ENCODE measurements at places on chromosomes 3 and 15. TPM values are rescaled to one million over a fixed set of nuclear protein-coding genes. Genes with fewer than 3 reads are reported as not detected.

Gene ELL3
- 42.3 TPM for polyA plus RNA-seq

Gene NOX5
- not detected for polyA plus RNA-seq

Gene SCN11A
- not detected for polyA plus RNA-seq

Gene GHRL
- 2.5 TPM for polyA plus RNA-seq

Gene RETNLB
- polyA plus RNA-seq, result not detected

DNA sequence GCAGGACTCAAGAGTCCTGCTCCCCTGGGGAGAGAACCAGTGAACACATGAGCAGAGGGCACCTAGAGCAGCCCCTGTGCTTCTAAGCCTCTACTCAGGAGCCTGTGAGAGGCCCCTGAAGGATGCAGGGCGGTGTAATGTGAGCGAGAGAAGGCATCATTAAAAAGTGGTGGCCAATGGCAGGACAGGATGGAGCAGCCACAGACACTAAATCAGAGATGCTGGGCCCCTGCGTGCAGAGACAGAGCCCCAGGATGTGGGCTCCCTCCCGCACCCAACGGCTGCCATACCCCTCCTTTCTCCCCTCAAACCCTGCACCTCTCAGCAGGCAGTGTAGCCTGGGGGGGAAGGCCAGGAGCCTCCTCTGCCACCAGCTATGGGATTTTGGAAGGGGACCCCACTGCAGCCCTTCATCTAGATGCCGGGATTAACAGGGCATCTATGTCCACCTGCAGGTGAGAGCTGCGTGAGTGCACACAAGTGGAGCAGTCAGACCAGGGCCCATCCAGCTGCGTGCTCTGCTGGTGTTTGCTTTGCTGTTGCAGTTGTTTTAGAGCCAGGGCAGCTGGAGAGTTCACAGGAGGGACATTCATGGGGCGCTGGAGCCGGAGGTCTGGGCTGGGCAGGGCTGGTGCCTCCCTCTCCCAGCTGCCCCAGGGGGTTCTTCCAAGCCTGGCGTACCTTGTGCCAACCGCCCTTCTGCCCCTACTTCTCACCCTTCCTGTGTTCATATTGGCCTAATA lies 5.1 kb upstream of the IQSEC1 start:
- H3K4me1 ChIP-seq, result peaks cover 69% of the 10 kb centered on the region
- H3K4me3 ChIP-seq, result peak overlapping the region; percentile 18
- H3K27me3 ChIP-seq, result no peaks in the 10 kb centered on the region
- DNase-seq, result no peak

GRCh38 chr3:41024031-41024836 lies 175.1 kb upstream of the CTNNB1 start:
- H3K4me1 ChIP-seq, result no peaks in the 10 kb centered on the region
- H3K4me3 ChIP-seq, result no peak overlapping the region
- no peak for DNase-seq
- H3K27me3 ChIP-seq, result peaks cover 3% of the 10 kb centered on the region
- no peak overlapping the region for H3K27ac ChIP-seq

DNA sequence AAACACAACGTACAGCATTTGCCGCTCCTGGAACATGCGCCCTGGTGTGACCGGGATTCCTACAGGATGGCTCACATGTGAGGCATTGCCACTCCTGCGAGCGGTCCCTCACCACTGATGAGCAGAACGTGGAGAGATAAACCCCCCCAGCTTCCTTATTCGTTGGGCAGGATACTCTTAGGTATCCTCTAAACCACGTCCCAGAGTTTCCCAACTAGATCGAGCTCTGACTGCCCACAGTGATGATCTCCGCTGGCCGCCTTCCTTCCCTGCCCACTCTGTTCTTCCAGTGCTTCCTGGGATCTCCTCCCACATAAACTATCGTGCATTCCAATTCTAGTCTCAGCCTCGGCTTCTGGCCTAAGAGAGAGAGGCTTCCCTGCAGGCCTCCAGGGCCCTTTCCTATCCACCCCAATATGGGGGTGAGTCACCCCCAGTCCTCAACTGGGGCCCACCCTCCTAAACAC lies 91.8 kb downstream of the TOP2B start:
- no peaks in the 10 kb centered on the region for H3K36me3 ChIP-seq
- peaks cover 7% of the 10 kb centered on the region for H3K27me3 ChIP-seq
- DNase-seq, result no peak
- H3K4me3 ChIP-seq, result no peak overlapping the region
- H3K4me1 ChIP-seq, result no peaks in the 10 kb centered on the region
- no peak overlapping the region for H3K27ac ChIP-seq

DNA sequence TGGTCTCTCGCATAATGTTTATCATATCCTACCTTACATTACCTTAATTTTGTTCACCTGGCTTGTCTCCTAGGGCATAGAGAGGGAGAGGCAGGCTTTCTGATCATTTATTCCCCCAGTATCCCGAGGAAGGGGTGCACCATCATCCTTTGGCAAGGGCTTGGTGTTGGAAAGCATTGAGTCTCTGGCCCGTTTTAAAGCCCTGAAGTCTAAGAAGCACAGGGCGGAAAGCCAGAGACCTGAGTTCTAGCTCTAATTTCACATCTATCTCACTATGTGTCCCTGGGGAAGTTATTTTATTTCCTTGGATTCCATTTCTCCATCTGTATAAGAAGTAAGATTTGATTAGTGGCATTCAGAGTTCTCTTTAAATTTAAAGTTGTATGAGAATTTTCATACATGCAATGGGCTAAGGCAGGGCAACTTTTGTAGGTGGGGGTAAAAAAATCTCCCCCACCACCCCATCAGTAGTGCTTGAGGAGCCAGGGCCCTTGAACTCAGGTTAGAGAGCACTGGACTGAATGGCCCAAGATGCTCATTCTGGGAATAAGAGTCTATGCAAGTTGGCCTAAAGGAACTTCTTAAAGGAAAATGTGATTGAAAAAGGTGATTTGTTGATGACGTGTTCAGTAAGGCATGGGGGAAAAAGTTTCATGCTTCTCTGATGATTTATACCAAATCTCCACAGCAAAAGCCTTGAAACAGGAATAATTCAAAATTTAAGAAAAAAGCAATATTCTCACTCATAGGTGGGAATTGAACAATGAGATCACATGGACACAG lies 10.1 kb downstream of the TMC3 start:
- no peaks in the 10 kb centered on the region for H3K27me3 ChIP-seq
- H3K4me1 ChIP-seq, result no peaks in the 10 kb centered on the region
- no peak overlapping the region for H3K4me3 ChIP-seq

- no peaks in the 10 kb centered on the region for H3K36me3 ChIP-seq
- H3K4me3 ChIP-seq, result no peak overlapping the region
- no peak for DNase-seq
- H3K27me3 ChIP-seq, result peaks cover 48% of the 10 kb centered on the region
These were observed 3.9 kb downstream of the VWA5B2 start for GRCh38 chr3:184233127-184233843.

DNA sequence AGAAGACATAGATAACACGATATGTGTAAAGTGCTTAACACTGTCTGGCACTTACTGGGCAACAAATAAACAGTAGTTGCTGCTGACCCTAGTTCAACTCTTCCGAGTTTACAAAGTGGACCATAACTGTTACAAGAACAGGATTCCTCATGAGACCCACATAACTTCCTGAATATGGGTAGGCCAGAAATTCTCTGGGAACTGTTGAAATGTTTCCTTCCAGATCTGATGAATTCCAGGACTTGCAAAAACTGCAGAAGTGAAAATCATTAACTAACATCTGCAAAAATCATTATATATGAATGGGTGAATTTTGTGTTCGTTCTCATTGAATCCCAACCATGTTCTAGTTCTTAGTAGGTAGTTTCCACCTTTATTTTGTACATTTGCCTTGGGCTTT lies 181.7 kb upstream of the MME start:
- no peaks in the 10 kb centered on the region for H3K36me3 ChIP-seq
- H3K27me3 ChIP-seq, result no peaks in the 10 kb centered on the region
- no peak overlapping the region for H3K27ac ChIP-seq
- H3K4me3 ChIP-seq, result no peak overlapping the region
- DNase-seq, result no peak

DNA sequence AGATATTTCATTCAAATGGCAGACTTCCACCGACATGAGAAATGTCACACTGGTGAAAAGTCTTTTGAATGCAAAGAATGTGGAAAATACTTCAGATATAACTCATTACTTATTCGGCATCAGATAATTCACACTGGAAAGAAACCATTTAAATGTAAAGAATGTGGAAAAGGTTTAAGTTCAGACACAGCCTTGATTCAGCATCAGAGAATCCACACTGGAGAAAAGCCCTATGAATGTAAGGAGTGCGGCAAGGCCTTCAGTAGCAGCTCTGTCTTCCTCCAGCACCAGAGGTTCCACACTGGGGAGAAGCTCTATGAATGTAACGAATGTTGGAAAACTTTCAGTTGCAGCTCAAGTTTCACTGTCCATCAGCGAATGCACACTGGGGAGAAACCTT lies 8.6 kb upstream of the ZNF621 start:
- no peak overlapping the region for H3K27ac ChIP-seq
- no peak for DNase-seq
- no peak overlapping the region for H3K4me3 ChIP-seq

GRCh38 chr3:137692803-137693431 lies 71.2 kb upstream of the SOX14 start:
- H3K27ac ChIP-seq, result no peak overlapping the region
- H3K27me3 ChIP-seq, result no peaks in the 10 kb centered on the region
- H3K4me1 ChIP-seq, result no peaks in the 10 kb centered on the region
- H3K36me3 ChIP-seq, result no peaks in the 10 kb centered on the region

GRCh38 chr3:82224661-82225060 lies 463.2 kb upstream of the GBE1 start:
- no peak for DNase-seq
- H3K4me1 ChIP-seq, result peaks cover 14% of the 10 kb centered on the region
- H3K27ac ChIP-seq, result no peak overlapping the region
- H3K36me3 ChIP-seq, result no peaks in the 10 kb centered on the region
- H3K4me3 ChIP-seq, result no peak overlapping the region

DNA sequence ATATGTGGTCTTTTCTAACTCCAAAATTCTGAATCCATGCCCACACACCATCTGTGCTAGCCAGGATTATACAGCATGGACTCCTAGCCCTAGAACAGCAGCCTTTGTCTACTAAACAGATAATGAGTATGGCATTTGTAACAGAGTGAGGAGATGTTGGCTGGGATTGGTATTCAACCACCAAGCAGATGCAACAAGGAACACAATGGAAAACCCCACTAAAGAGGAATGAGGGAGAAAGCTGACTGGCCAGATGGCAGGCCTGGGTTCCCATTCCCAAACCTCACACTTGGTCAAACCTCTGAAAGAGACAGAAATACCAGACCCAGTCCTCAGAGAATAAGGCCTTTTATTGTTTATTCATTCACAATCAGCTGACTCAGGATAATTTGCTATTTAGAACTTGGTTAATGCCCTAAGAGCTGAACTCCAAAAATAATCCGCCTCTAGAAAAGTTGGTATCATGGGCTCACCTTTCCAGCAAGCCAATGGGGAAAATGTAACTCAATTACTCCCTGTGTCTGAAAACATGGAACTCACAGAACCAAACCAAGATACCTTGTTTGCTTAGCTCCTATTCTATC lies 145.6 kb downstream of the LRRC3B start:
- no peak overlapping the region for H3K4me3 ChIP-seq
- no peaks in the 10 kb centered on the region for H3K4me1 ChIP-seq
- H3K27ac ChIP-seq, result no peak overlapping the region
- no peaks in the 10 kb centered on the region for H3K27me3 ChIP-seq
- DNase-seq, result no peak

GRCh38 chr3:194255252-194256039 lies 95.7 kb downstream of the CPN2 start:
- peaks cover 19% of the 10 kb centered on the region for H3K4me1 ChIP-seq
- H3K27ac ChIP-seq, result peak overlapping the region; percentile 67
- DNase-seq, result peak; percentile 29
- peak overlapping the region; percentile 6 for H3K4me3 ChIP-seq
- H3K27me3 ChIP-seq, result peaks cover 29% of the 10 kb centered on the region

- no peaks in the 10 kb centered on the region for H3K4me1 ChIP-seq
- peaks cover 18% of the 10 kb centered on the region for H3K27me3 ChIP-seq
- no peak overlapping the region for H3K27ac ChIP-seq
- DNase-seq, result no peak
These were observed 53.0 kb upstream of the PCSK6 start for GRCh38 chr15:101542306-101543025.

DNA sequence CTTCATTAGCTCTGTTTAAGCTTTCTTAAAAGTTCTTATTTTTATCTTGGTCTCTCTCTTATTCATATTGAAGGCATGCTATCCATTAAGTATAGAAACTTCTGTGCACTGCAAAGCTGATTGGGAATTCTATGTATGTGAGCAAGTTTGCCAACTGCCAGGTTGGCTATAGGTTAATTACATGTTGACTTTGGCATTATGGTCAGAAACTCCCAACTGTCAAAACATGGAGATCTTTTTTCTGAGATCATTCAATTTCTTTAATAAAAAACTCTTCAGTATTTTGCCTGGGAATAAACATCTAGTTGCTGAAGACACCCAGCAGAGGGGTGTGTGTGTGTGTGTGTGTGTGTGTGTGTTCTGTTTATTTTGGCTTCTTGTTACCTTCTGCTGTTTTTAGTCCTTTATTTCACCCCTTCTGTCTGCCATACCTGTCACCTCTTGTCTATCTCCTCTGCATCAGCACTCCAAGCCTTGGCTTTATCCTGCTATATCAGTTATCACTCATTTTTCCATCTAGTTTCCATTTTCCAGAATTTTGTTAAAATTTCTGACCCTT lies 1.3 kb upstream of the ARL14 start:
- H3K4me3 ChIP-seq, result no peak overlapping the region
- no peaks in the 10 kb centered on the region for H3K4me1 ChIP-seq
- no peak for DNase-seq
- peaks cover 9% of the 10 kb centered on the region for H3K27me3 ChIP-seq

- DNase-seq, result no peak
- peaks cover 10% of the 10 kb centered on the region for H3K4me1 ChIP-seq
- H3K27ac ChIP-seq, result no peak overlapping the region
- no peaks in the 10 kb centered on the region for H3K36me3 ChIP-seq
These were observed 479.4 kb upstream of the CBLB start for GRCh38 chr3:106348139-106348690.

DNA sequence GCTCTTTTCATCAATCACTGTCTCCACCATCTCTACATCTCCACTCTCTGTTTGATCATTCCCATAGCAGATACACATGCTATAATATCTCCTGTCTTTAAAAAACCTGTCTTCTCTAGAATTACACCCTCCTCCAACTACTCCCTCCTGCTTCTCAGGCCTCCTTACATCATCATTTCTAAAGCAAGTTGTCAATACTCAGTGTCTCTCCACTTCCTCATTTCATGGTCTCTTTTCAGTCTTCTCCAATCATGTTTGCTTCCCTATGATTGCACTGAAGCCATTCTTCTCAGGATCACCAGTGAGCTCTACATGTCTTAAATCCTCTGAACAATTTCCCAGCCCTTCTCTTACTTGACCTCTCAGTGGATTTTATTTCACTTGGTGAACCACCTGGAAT lies 87.0 kb upstream of the ZNF280D start:
- no peaks in the 10 kb centered on the region for H3K36me3 ChIP-seq
- DNase-seq, result no peak
- no peaks in the 10 kb centered on the region for H3K4me1 ChIP-seq

- no peak for DNase-seq
These were observed 54.5 kb downstream of the RNF13 start for GRCh38 chr3:149867563-149867962.

- no peak overlapping the region for H3K27ac ChIP-seq
- no peaks in the 10 kb centered on the region for H3K36me3 ChIP-seq
- no peaks in the 10 kb centered on the region for H3K4me1 ChIP-seq
- H3K4me3 ChIP-seq, result no peak overlapping the region
These were observed 120.7 kb downstream of the GMNC start for GRCh38 chr3:190741788-190742187.
